ENCODE measurements at places on chromosomes 6 and 20.

GRCh38 chr6:134161041-134161440, 108.6 kb upstream of the SLC2A12 start:
- no peak for DNase-seq

DNA sequence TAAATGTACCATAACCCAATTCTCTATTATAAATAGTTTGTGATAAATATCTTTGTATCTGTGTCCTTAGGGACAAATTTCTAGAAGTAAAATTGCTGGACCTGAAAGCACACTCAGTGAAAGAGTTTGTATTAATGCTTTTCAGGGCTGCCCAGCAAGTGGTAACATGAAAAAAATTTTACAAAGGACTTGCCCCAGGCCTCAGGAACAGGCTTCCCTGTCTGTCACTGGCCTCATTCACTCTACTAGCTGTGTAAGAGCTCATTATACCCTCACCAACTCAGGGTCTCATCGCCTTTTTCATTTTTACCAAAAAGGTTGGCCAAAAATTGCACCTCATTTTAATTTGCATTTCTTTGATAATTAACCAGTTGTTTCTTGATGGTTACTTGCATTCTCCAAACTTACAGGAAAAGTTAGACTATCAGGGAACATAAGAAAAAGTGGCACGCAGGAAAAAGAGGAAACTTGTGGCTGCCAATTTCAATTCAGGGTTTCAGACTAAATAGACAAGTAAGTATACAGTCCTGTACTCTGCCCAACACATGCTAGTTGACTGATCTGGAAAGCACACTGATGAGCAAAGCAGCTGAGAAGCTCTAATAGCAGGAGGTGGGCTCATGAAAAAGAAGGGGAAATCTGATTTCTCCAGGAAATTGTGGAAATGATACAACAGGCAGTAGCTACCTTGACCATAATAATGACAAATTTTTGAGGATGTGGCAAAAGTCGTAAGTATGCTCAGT, 161.5 kb downstream of the KIF6 start:
- no peak for DNase-seq

DNA sequence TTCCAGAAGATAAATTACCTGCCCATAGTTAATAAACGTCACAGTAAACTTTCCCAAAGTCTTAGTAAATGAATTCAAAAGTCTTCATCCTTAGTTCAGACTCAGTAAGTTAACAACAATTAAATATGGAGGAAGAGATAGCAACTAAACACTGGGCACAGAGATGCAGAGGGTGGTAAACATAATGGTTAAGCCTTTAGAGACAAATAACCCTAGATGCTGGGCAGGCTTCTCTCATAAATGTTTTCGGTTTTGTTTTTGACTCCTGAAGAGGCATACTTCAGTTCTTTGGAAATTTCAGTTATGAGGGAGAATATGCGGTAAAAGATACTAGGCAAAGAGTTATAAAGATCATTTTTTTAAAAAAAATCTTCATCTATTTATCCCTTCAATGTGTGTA, 369.8 kb downstream of the FRK start:
- DNase-seq: no peak

DNA sequence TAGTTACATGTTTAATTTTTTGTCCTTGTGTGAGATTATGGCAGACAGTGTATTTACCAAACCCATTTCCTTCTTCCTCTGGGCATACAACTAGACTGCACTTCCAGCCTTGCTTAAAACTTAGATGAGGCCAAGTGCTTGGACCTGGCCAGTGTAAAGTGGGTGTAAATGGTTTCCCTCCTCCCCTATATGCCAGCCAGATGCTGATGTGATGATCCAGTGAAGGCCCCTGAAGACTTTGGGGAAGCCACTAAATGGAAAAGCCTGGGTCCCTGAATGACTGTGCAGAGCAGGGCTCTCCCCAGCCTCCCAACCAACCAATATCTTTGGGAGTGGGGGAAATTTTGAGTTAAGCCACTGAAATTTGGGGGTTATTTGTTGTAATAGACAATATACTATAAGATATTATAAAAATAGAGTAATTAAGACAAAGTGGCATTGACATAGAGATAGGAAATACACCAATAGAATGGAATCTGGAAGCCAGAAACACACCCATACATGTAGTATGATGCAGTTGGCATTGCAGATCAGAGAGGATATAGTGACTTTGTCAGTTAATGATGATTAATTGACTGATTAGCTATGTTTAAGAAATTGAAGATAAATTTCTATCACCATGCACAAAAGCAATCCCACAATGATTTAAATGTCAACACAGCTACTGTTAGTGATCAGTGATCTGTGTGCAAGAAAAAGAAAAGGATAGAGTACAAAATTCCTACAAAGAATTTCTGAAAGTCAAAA, 10.4 kb upstream of the SNX9 start:
- DNase-seq: no peak

- peak; percentile 3 for DNase-seq
These were observed 46.8 kb downstream of the AIG1 start for GRCh38 chr6:143107440-143107839.

- no peak for DNase-seq
These were observed 184.8 kb upstream of the SASH1 start for GRCh38 chr6:148157841-148158240.

- no peak for DNase-seq
These were observed 558.8 kb downstream of the KIF16B start for GRCh38 chr20:16014436-16014835.

DNA sequence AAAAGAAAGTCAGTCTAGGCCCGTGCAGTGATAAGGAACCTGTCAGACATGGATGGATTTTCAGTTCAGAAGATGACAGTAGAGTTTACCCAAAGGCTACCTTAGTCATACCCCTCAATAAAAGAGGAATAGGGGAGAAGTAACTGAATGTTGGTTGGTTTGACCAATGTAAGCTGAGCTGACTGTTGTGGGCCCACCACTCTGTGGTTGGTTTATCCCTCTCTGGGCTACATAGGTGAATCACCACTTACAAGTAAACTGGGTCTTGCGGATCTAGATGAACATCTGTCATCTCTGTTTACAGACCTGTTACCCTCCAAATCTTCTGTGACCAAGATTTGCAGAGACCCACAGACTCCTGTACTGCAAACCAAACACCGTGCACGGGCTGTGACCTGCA, 37.2 kb upstream of the MYLK2 start:
- no peak for DNase-seq

- DNase-seq: no peak
These were observed 337.0 kb downstream of the RNGTT start for GRCh38 chr6:88626460-88626859.

- no peak for DNase-seq
These were observed 182.7 kb upstream of the CCN2 start for GRCh38 chr6:132133736-132134445.

- DNase-seq: no peak
These were observed 85.5 kb upstream of the C20orf144 start for GRCh38 chr20:33576432-33577125.

DNA sequence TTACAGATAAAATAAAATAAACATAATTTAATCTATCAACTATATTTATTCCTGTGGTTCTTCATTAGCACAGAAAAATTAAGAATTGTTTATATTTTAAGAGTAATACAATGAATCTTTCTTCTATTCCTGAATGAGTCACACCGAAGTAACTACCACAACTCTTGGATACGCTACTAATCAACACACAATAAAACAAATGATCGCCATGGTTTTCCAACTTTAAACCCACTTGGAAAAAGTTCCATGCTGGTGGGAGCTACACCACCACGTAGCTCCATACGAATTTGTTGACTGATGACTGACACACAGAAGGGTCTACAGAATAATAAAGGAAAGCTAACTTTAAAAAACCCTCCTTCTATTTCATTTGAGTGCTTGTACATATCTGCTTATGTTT, 135.8 kb upstream of the NEDD9 start:
- DNase-seq: no peak

- DNase-seq: no peak
These were observed 7.5 kb downstream of the SMPD2 start for GRCh38 chr6:109447878-109448555.

DNA sequence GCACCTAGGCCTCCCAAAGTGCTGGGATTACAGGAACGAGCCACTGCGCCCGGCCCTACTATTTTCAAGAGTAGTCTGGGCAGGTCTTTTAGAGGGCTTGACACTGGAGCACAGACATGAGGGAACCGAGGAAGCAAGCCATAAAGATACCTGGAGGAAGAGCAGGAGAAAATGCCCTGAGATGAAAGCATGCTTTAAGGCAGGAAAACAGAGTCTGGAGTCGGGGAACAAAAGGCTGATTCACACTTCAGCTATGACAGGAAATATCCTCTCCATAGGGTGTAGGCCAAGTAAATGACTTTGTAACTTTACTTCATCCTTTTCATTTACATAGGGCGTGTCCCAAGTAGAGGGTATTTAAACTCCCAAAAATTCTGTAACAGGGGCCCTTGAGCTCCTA, 4.3 kb upstream of the SERINC3 start:
- peak; percentile 70 for DNase-seq

- no peak for DNase-seq
These were observed 112.5 kb downstream of the IPCEF1 start for GRCh38 chr6:154243793-154244750.

DNA sequence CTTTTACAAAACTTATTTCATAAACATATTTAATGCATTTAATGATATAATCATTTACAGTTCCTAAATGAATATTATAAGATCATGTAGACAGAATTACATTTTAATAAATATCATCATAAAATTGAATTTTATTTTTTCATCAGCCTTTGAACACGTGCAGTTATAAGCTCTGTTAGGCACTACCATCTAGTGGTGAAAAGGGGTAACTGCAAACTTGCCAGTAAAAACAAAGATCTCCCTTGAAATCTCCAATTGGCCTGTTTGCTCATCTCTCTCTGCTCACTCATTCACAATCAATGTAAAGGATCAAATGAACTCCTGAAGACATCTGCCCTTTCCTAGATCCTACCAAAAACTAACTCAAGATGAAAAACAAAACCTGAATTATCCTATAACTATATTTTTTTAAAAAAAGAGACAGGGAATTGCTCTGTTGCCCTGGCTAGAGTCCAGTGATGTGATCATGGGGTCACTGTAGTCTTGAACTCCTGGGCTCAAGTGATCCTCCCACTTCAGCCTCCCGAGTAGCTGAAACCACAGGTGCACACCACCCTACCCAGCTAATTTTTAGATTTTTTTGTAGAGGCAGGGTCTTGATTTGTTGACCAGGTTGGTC, 31.7 kb downstream of the SAMHD1 start:
- peak; percentile 68 for DNase-seq

- peak; percentile 92 for DNase-seq
These were observed 38.7 kb downstream of the UQCC2 start for GRCh38 chr6:33672808-33673207.

DNA sequence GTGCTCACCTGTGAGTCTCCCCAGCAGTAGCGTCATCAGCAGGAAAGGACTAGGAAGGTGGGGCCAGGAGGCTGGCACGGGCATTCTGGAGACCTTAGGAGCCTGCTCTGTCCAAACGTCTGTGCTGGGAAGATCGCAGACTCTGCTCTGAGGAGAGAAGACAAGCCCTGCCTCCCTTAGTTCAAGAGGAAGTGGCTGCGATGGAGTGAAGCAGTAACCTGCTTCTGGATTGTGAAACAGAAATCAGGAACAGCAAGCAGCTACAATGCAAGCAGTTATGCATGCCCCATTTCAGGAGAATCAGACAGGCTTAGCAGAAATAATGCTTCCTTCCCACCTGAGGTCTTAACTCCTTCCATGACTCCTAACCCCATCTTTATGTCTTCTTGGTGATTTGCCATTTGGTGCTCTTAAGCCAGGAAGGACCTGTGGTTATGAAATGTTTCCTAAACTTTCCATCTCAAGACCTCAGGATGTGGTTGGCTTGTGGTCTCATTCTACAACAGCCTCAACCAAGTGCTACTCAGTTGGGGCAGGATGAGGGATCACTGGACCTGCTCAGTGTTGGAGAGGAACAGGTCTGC, at the start of gene SIRPB1:
SIRPB1 (minus strand) TSS at position 149 of the 584 bp plus-strand sequence; CDS start at position 84, 65 bp downstream.
- no peak for DNase-seq

- DNase-seq: no peak
These were observed 147.0 kb downstream of the SOX4 start for GRCh38 chr6:21740376-21741124.

GRCh38 chr6:167738386-167738785, 88.3 kb upstream of the AFDN start:
- no peak for DNase-seq

DNA sequence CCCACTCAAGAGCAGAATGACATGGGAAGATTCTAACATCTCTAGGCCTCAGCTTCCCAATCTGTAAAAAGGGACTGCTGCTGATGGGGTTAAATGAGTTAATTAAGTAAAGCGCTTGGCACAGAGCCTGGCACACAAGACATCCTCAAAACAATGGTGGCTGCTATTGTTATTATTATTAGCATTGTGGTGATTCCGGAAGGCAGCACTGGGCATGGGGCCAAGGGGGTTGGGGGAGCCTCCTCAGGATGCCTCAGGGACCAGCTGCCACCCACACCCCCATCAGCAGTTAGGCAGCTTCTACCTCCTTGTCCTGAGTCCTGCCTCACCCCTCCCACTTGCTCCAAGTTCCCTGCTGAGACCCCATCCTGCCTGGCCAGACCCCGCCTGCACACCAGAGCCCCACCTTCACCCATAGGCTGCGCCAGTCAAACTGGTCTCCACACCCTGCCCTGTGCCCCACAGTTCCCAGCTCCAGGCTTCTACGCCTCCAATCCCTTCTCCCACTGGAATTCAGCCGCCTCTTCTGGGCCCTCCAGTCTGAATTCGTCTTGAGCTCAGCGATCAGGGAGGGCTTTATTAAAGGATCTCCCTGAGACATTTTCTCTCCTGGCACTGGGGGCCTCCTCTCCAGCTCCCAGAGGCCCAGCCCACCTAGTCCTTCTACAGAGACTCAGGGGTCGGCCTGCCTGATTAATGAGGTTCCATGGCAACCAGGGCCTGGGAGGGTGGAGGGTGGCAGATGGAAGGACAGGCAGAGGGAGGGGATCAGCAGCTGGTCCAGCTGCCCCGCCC, 1.5 kb downstream of the E2F1 start:
- DNase-seq: no peak

DNA sequence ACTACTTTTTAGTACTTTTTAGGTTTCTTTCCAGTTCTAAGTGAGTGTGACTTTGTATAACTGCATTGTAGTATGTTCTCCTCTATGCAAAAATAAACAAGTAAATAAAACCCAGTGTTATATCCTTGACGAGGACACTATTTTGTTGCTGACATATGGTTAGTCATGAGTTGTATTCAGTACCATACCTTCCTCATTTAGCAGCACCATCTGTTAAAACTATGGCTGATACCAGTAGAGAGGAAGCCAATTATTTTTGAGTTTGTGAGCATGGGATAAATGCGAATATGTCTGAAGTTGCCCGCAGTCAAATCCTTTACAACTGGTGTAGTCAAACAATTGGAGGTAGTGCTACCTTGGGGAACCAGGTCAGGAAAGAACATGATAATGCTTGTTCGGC, 74.1 kb downstream of the CDKAL1 start:
- no peak for DNase-seq

- DNase-seq: no peak
These were observed 118.0 kb downstream of the OPRM1 start for GRCh38 chr6:154157082-154157481.
